ENCODE measurements at places on chromosomes 2 and 18. TPM values are rescaled to one million over a fixed set of nuclear protein-coding genes. Genes with fewer than 3 reads are reported as not detected.

The PRKAG3 gene
- 19.7 TPM for total RNA-seq

The PLCD4 gene
- 31.0 TPM for total RNA-seq

The FBXO48 gene
- total RNA-seq: 0.82 TPM

The DSC3 gene
- total RNA-seq: 67.4 TPM

The AQP4 gene
- total RNA-seq: 37.6 TPM

The TMEM247 gene
- not detected for total RNA-seq

The SLC5A7 gene
- total RNA-seq: 0.51 TPM

- DNase-seq: no peak
Measured at GRCh38 chr2:230505162-230505561, 89.2 kb downstream of the SP100 start.

DNA sequence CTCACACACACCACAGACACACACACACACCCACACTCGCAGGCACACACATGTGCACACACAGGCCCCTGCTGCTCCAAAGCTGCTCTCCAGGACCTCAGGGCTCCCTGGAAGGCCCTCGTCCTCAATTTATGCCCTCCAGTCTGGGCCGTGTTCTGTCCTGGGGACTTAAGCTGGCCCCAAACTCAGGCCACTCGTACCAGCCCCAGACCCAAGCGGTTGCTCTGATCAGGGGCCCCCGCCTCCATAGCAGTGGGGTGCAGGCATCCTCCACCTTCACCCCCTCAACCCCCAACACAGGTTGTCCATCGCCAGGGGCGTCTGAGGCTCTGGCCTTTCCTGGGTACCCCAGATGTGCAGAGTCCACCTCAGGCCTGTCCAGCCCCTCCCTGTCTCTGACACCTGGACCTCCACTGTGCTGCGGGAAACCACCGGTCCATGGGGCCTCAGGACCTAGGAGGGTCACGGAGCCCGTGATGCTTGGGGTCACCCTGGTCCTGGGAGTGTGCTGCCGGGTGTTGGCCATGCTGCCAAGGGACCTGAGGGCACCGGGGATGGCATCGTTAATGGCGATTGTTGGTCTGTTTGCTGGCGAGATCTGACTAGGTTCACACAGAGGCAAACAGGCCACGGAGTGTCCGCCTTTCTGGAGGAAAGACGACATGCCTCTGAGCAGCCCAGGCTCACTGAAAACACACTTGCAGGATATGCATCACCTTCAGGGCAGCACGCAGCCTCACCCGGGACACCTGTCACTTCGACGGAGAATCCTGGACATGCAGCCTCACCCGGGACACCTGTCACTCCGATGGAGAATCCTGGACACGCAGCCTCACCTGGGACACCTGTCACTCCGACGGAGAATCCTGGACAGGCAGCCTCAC, 155.6 kb downstream of the NDUFA10 start:
- no peak for DNase-seq

GRCh38 chr2:231413456-231413855, 17.9 kb downstream of the B3GNT7 start:
- DNase-seq: no peak

DNA sequence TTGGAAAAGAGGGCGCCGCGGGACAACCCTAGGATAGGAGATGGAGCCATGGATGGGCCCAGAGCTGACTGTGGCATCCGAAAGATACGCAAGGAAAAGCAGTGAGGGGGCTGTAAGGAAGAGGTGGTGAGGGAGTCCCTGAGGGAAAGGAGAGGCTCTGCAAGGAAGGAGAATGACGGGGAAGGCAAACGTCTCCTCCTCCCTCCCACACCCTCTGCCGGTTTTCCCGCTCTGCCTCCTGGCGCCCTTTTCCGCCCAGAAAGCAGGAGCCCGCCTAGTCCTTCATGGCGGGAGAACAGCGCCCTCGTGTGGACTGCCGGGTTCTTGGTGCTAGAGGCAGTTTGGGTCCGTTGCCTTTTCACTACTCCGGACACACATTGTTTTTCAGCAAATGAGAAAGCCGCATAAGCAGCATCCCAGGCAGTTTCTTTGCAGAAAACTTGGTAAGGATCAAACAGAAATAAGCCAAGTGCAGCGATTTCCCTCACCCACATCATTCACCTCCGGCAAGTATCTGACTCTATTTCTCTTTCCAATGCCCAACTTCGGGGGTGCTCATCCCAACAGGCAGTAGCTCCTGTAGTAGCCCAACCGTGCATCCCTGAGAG, 200.4 kb downstream of the INO80D start:
- peak; percentile 88 for DNase-seq

DNA sequence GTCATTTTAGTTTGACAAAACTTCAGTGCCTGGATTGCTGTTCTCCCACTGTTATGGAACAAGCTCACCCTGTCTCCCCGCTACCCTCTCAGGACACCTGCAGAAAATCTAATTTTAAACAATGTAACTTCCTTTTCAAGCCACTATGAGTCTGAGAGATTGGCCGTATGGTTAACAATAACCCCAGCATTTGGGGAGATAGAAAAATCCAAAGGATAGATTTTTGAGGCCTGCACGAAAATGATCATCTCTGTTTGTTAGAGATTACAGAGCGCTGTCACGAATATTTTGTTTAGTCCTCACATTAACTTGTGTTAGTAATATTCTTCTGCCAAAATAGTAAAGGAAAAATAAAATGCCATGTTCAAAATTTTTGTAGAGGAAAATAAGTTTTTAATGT, 24.7 kb downstream of the CAB39 start:
- no peak for DNase-seq

DNA sequence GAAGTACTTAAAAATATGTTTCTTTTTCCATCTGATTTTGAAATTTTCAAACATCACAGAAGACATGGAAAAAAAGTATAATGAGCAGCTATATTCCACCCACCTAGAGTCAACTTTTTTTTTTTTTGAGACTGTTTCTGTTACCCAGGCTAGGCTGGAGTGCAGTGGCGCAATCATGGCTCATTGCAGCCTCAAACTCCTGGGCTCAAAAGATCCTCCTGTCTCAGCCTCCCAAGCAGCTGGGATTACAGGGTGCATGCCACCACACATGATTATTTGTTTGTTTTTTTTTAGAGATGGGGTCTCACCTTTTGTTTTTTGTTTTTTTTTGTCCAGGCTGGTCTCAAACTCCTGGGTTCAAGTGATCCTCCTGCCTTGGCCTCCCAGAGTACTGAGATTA, 26.6 kb upstream of the UGGT1 start:
- no peak for DNase-seq

DNA sequence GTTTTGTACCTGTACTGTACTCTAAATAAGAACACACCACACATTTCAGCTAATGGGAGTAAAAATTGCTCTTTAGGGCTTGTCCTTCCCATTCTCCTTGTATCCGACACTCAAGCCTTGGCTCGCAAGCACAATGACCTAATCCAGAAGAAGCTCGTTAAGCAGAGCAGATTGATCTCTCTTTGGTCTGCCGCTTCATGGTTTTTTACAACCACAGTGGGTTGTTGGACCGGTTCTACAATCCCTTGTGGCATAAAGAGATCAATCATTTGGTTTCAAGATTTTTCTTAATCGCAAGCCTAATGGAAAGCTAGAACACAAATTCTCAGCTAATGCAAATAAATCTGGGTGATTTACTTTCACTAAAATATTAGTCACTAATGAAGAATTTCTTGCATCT, 662.1 kb downstream of the LRP1B start:
- peak; percentile 17 for DNase-seq

DNA sequence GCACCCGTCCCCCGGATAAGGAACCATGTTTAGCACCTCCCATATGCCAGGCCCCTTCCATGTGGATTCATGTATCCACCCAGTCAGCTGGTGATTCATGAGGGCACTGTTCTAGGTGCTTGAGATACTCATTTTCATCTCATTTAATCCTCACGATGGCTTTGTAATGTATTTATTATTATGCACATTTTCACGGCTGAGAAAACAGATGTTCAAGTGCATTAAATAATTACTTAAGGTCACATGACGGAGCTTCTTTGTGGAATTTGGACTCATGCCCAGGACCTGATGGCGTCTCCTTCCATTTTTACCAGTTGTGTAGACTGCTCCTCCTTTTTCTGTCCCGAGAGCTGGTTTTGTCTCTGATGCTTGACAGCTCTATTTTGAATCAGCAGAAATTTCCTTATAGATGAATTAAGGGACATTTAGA, 72.2 kb upstream of the RBM44 start:
- DNase-seq: peak; percentile 97

DNA sequence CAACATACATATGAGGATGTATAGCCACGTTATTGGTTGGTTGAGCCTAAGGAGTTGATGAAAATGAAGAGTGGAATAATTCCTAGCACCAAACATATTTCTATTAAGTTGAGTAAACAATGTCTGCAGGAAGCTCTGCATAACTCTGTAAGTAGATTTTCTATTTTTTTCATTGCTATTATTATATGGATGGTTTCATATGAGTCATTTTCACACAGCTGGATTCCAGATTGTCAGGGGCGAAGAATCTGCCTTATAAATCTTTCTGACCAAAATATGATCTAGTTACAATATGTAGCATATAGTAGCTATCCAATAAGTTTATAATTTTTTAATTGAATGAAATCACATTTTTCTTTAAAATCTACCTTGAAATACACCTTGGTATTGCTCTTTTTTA, 468.0 kb upstream of the PKDCC start:
- DNase-seq: peak; percentile 15

- DNase-seq: no peak
Measured at GRCh38 chr18:23277399-23277798, 142.1 kb downstream of the CABLES1 start.

GRCh38 chr2:231991664-231992063, 30.2 kb downstream of the DIS3L2 start:
- no peak for DNase-seq

- DNase-seq: no peak
Measured at GRCh38 chr2:45721150-45721549, 69.7 kb downstream of the PRKCE start.

DNA sequence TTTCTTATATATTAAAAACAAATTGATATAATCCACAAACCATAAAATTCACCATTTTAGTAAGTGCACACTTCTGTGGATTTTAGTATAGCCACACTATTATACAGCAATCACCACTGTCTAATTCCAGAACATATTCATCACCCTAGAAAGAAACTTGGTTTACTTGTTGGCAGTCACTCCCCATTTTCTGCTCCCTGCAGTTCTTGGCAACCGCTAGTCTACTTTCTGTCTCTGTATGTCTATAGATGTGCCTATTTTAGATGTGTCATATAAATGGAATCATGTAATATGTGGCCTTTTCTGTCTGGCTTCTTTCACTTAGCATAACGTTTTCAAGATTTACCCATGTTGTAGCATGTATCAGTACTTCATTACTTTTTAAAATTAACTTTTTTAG, 5.7 kb downstream of the CKAP2L start:
- DNase-seq: no peak

GRCh38 chr2:85230679-85231467, 96.9 kb downstream of the TGOLN2 start:
- peak; percentile 83 for DNase-seq

DNA sequence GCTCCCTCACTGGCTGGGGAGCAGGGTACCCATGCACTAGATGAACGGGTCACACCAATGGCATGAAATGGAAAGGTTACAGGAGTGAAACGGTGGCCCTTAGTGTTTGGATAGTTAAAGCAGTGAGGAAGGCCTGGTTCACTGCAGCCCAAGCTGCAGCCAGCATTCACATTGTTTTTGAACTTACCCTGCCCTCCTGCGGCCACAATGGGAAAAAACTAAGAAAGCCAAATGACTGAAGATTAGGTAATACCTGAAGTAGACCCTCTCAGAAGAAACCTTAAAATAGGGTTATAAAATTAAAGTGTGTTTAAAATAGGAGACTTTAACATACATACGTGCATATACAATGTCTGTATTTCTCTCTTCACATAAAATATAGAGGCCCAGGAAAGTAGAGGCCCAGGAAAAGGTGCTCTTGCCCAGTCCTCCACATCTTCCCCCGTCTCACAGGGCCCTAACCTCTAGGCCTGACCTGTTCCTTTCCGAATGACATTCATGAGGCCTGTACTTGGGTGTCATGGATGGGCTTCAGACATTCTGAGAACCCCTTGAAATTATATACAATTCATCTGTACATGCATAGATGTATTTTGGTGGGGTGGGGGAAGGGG, 33.3 kb downstream of the DOK1 start:
- peak; percentile 89 for DNase-seq

Data from tongue (tissue), 3 donors.